Activated naive CD4-positive, alpha-beta T cell treated with Interleukin-2 at 50 U/mL for 16 hours (primary cell): ENCODE measurements at places on chromosomes 2 and 18.

GRCh38 chr18:63109802-63110201 is 209.8 kb downstream of the BCL2 start:
- DNase-seq: no peak

- DNase-seq: no peak
Observed at GRCh38 chr18:73966954-73967353, 180.7 kb downstream of the FBXO15 start.

GRCh38 chr2:138028538-138028937 is 64.3 kb downstream of the HNMT start:
- DNase-seq: no peak

- no peak for DNase-seq
Observed at GRCh38 chr18:31205273-31205672, 42.6 kb upstream of the DSC1 start.

DNA sequence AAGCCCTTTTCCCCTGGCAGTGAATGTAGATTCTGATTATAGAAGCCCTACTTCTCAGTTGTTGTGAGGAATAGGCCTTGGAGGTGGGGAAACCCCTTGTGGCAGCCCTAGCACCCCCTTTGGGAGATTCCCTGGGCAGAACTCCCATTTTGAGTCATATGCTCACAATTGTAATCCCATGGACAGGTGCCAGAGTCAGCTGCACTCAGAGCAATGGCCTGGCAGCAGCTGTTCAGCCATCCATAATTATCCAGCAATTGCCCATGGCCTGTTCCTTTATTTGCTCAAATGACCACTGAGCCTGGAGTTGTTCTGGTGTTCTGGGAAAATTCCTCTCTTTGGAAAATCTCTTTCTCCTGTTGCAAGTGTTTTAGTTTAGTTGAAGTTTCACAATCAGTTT is 71.7 kb downstream of the PTRHD1 start:
- no peak for DNase-seq

DNA sequence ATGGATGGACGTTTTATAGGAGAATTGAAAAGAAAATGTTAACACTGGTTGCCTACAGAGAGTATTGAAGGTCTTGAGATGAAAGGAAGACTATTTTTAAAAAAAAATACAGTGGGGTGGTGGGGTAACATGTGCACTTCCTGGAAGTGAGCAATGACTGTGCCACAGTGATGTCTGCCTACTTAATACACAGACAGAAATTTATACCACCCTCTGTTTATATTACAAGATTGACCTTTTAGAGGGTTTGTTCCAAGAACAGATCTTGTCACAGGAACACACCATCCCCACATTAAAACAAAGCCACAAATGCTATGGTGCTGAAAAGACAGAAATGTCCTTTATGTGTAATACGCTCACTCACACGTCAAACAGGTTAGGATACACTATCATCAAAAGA is 87.6 kb downstream of the THADA start:
- DNase-seq: no peak

DNA sequence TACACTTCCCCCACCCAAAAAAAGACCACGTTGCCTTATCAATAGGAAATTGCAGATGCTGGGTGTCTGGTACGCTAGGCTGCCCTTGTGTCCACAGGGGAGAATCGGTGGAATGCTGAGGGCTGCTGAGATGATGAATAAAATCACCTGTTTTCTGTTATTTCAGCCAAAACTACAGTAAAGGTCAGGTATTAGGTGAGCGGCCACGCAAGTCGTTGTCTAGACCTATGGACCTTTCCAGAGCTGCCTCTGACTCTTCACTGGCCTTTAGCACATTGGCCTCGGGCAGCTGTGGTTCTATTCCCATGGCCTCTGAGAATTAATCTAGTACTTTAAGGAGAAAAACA is 89.6 kb downstream of the MTCL1 start:
- DNase-seq: no peak
